ENCODE measurements at places on chromosomes 3 and 15. TPM values are rescaled to one million over a fixed set of nuclear protein-coding genes. Genes with fewer than 3 reads are reported as not detected.

DNA sequence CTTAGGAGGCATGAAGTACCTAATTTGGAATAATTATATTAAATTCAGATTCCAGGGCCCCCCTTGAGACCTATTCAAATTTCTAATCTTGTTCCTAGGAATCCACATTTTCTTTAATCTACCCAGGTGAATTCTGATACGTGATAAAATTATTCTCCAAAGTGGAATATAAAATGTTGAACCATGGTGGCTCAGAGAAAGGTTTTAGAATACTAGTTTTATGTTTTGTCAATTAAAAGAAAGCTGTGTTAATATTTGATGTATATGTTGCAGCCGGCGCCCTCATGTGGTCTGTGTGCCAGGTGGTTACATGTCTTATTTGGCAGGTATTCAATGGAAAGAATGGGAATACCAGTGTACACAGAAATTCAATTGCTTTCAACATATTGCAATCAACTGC is 321.8 kb downstream of the FEZF2 start:
- DNase-seq: no peak

DNA sequence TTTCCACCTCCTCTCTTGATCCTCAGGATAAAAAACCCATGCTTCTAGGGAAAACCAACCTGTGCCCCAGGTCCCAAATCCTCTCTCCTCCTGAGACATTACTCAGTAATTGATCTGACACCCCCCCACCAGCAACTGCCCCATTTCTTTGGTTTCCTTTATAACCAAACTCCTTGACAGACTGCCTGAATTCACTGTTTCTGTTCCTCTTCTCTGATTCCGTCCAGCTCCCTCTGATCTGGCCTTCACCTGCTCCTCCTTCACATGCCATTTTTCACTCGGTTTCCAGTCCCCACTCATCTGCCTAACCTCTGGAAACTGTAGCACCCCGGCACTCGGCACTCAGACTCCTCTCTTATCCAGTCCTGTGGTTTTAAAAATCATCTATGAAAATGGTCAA is 2.1 kb downstream of the CCDC51 start:
- DNase-seq: no peak

GRCh38 chr3:33881156-33882064 is 83.0 kb downstream of the PDCD6IP start:
- DNase-seq: no peak

DNA sequence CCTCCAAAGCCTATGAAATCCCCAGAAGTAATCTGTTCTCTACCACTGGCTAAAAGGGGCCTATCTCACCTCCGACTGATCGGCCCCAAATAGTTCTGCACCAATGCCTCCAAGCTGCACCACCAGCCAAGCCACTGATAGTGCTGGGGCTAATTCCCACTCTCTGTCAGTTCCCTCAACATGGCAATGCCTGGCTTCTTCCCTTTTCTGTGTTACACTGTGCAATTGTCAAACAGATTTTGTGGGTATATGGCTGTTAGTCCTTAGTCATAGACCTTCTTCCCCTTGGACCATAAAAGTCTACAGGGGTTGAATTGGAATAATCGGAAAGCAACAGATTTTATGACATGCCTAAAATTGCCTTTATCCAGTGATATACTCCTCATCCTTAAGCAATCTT is 9.3 kb upstream of the UBE2E2 start:
- no peak for DNase-seq

CPA3 gene
- total RNA-seq: 1.1 TPM

SLC15A2 gene
- 4.4 TPM for total RNA-seq
